GM04503 (cell line): ENCODE measurements at places on chromosomes 4 and X.

DNA sequence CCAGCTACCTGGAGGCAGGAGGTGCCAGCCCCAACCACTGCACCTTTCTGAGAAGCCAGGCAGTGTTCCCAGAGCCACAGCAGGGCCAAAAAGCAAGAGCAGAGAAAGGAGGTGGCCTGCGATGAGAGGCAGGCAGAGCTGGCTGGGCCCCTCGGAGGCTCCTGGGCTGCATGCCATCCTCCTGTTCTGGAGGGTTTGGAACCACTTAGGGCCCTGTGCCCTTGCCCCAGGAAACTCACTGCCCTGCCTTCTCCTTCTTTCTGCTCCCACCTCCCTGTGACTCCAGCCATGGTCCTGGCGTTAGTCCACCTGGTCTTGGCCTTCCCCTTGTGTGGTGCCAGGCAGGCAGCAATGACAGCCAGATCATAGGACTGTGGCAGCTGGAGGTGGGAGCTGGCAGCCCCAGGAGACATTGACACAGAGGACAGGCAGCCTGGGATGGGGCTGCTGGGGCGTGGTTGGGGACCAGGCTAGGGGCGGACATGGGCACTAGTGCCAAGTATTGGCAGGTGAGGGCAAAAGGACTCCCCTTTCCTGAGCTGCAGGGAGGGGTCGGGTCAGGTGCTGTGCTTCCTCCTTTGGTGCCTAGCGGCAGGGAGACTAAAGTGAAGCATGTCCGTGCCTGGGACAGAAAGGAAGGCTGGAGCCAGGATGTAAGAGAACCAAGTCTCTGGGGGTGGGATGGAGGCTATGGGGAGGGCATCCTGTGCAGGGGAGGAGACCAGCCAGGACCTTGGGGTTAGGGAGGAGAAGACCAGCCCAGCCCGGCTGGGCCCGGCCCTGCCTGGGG is 1.4 kb downstream of the APLN start:
- DNase-seq: no peak

DNA sequence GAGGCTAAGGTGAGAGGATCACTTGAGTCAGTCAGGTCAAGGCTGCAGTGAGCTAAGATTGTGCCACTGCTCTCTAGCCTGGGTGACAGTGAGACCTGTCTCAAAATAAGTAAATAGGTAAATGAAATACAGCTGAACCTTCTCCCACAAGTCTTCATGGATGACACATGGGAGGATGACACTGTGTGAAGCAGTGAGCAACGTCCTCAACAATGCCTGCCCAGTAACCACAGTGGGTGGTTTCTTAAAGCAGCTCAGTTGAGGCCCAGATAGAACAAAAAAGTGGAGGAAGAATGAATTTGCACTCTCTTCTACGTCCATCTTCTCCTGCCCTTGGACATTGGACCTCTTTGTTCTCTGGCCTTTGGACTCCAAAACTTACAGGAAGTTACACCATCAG is 52.7 kb downstream of the MSX1 start:
- DNase-seq: no peak

DNA sequence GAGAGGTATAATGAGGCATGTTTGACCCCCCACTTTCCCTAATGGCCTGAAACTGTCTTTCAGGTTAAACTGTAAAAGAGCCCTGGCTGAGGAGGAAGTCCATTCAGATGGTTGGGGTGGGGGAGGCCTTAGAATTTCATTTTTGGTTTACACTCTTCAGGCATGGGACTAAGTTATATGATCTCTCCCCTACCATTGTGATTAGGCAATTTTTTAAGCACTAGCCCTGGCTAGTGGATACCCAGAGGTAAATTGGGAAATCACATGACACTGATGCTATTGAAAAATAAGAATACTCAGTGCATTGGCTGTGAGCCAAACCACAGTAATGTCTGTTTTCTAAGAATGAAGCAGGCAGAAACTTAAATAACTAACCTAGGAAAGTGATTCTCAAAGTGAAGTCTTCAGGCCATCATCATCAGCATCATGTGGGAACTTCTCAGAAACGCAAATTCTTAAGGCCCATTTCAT is 149.7 kb downstream of the RRAGB start:
- DNase-seq: no peak

DNA sequence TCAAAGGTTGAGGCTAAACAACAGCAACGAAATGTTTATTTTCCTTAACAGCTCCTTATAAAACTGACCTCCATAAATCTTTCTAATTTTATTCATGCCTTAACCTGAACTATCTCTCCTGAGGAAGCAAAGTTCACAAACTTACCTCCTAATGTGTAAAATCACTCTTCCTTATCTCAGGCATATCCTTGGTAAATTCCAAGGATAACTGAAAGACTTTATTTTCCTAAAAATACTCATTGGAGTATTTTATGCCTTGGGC is 197.4 kb downstream of the NWD2 start:
- no peak for DNase-seq

GRCh38 chr4:168849030-168849675 is 160.9 kb downstream of the CBR4 start:
- no peak for DNase-seq

DNA sequence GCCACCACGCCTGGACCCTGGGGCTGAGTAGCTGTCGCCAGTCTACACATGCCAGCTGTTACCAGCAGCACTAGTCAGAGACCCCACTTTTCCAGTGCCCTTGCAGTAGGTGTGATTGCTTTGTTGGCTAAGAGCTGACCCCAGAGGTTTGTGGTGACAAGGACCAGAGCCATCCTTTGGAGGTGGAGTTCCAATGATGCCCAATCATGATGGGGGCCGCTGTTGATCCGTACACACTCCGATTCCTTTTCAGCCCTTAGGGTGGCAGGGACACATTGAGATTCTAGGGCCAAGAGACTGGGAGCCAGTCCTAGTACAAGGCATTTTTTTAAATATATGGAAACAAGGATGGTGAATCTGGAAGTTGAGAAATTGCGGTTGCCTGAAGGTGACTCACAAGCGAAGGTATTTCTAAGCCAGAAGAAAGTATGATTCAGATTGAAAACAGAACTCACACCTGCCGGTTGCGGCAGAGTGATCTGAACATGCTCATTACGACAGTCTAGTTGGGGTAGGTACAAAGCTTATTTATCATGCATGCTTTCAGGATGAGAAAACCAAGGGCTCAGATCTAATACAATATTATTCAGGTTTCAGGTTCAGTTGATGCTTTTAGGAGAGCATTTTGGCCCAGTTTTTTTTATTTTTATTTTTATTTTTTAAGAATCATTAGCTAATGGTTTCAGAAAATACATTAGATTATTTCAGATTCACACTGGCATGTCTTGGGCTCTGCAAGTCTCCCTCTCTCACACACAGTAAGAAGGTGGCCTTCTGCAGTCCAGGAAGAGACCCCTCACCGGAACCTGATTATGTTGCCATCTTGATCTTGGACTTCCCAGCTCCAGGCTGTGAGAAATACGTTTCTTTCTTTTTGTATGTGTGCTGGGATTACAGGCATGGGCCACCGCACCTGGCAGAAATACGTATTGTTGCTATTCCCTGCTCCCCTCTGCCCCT is 43.4 kb downstream of the SHROOM2 start:
- no peak for DNase-seq

DNA sequence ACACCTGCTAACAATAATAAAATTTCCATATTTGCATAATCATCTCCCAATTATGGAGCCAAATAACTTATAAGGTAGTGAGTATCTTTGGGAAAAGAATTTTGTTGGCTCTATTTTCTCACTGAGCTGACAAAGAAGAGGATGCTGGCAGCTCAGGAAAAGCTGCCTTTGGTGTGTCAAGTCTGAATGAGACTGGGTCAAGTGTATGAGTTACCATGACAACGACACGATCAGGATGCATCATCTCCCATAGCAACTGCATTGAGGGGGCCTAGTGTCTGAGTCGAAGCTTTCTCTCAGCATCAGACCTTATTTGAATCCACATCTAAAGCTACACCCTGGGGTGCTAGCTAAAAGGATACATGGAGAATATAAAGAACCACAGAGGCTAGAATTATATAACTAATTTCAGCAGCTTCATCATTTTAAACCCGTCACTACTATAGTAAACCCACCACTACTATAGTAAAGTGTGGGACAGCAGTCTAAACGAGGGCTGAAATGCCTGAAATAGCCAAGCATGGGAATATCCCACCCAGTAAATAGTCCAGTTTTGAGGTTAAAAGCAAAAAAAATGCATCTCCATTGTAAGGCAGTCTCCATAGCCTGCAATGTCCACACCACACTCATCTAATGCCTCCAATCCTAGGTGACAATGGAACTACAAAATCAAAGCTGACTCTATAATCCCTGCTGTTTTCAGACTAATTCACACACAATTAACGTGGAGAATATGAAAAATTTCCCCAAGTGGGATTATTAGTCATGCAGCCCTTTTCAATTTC is 16.0 kb downstream of the GSPT2 start:
- DNase-seq: no peak

DNA sequence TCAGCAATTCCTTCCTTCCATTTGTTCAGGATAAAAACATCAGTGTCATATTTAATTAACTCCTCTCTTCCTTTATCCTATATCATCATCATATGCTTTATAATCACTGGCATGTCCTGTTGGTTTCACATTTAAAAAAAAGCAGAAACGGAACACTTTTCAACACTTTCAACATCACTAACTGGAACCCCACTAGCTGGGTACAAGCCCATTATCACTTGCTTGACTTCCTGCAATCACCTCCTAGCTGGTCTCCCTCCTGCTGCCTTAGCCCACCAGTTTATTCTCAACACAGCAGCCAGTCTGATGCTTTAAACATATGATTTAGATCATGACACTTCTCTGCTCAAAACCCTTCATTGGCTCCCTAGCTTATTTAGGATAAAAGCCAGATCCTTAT is 116.4 kb upstream of the LSM6 start:
- no peak for DNase-seq

GRCh38 chr4:16083241-16084191 is at the start of gene PROM1:
PROM1 (minus strand) TSS chr4:16084023; CDS start chr4:16075906, 8,117 bp downstream.
- DNase-seq: no peak

- no peak for DNase-seq
Observed at GRCh38 chr4:25290490-25291067, 22.0 kb upstream of the ZCCHC4 start.

DNA sequence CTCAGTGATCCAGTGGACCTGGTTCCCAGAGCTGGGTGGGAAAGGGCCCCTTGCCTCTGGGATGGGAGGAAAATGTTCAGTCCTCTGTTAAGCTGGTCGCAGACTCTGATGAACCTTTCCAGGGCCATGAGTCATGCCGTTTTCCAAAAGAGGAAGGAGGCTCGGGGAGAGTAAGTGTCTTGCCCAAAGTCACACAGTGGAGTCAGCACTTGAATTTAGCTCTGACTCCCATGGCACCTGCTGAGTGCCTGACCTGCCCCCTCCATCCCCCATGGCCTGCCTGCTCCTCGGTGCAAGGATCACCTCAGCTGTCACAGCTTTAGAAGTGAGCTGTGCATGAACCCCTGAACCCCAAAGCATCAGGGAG is 14.0 kb upstream of the KIAA0232 start:
- DNase-seq: no peak

- DNase-seq: no peak
Observed at GRCh38 chrX:79259073-79259689, 108.0 kb downstream of the ITM2A start.

DNA sequence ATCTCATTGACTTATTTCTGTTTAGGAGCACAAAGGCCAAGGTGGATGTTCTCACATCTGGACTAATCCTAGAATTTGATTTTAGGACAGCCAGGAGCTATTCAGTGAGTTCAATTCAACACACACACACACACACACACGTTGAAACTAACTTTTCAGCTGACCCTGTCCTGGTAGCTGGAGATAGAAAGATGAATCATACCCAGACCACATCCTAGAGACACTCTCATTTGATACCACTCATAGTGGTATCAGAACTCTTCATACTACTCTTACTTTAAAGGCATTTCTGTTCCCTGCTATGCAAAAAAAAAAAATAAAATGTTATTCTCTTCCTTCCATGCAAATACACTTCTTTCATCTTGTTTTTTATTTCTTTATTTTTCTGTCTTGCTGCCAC is 36.7 kb downstream of the KLF8 start:
- no peak for DNase-seq

DNA sequence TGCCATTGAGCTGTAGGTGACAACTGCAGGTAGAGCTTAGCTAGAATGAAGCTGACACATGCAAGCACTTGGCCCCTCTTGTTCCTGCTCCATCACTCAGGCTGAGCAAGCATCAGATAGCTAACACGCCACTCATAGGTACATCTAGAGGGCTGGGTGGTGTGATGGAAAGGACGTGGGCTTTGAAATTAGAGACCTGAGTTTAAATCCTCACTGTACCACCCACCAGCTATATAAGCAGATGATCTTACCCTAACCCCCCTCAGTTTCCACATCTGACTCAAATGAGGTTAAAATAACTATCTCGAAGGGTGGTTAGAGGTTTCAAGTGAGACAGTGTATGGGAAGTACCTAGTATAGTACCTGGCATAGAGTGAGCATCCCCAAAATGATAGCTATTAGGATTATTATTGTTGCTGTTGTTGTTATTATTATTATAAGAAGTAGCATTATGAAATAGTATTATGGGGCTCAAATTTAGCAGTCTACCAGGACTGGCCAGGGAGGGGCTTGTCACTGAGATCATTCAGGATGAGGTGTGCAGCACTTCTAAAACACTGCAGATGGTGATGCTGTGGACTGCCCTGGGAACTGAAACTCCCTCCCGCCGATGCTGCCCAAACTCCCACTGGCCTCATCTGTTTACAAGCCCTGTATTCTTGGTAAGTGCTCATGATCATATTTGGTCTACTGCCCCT is 59.0 kb downstream of the REELD1 start:
- DNase-seq: no peak

GRCh38 chrX:88613338-88613737 is 133.7 kb upstream of the CPXCR1 start:
- no peak for DNase-seq

DNA sequence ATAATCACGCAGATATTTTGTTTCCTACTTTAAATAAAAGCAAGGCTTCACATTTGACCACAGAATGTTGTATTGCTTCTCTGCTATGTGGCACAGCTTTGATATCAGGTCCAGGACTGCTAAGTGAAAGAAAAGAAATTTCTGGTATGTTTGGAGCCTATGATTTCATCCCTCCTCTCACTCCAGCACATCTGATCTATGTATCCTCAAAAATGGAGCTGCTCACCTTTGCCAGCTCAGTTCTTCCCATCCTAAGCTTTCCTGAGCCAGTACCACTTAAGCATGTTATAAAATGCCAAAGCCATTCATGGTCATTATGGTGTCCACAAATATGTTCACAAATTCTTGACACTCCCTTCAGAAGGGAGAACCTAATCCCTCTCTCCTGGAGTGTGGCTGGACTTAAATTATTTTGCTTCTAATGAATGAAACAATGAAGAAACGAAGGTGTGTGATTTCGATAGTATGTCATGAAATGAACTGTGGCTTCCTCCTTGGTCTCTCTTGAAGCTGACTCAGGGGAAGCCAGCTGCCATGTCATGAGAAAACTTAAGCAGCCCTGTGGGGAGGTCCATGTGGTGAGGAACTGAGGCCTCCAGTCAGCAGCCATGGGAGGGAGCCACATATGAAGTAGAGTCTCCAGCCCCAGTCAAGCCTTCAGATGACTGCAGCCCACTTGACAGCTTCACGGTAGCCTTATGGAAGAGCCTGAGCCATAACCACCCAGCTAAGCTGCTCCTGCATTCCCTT is 207.7 kb downstream of the MGST2 start:
- peak; percentile 50 for DNase-seq

GRCh38 chrX:97876697-97877407 is 993.1 kb downstream of the RPA4 start:
- peak; percentile 27 for DNase-seq

GRCh38 chr4:73442275-73442674 is 6.3 kb downstream of the AFP start:
- no peak for DNase-seq
